ENCODE measurements at places on chromosomes 5 and 9. TPM values are rescaled to one million over a fixed set of nuclear protein-coding genes. Genes with fewer than 3 reads are reported as not detected.

GRCh38 chr5:131256507-131256823, 7.4 kb upstream of the CDC42SE2 start:
- no peak for DNase-seq

- DNase-seq: no peak
Observed at GRCh38 chr5:139747583-139748504, 47.8 kb upstream of the PSD2 start.

GRCh38 chr9:81858657-81859430, 69.4 kb upstream of the SPATA31D4 start:
- DNase-seq: no peak

DNA sequence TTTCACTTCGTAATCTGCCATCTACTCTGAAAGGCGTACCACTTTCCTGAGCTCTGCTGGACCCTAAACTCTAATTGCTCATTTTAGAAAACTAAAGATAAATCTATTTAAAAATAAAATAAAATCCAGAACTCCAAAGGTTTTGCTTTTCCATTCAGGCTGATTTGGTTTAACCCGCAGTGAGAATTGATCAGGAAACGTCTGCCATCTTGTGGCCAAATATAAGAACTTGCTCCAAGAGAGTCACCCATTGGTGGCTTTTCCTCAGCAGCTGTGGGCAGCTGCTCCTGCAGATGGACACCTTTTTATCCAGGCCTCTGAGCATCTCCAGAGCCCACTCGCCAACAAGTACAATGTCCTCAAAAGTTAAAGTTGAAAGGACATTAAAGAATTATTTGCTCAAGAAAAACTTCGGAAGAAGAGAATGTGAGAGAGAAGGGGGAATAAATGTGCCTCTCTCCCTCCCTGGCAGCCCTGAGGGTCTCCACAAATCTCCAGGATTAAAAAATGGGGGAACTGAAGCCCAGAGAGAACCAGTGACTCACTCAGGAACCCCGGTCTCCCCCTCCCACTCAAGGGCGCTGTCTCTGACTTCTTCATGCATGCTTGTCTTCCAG, 4.1 kb downstream of the SAXO1 start:
- peak; percentile 52 for DNase-seq

DNA sequence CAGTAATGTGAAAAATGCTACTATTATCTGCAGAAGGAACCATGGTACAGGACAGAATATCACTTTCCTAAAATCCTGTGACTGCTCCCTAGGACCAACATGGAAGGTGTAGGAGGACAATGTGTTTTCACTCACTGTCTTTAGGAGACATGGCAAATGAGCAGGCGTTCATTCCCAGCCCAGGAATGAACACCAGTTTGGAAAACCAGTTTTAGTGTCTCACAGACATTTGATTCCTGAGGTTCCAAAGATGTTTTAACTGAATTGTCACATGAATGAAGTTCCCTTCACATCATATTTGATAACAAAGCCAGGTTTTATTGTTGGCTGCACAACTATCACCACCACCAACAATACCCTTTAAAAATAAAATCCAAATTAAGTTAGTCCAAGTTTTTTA, 178.2 kb downstream of the ENC1 start:
- no peak for DNase-seq

GRCh38 chr9:129289883-129290282, 111.8 kb upstream of the IER5L start:
- DNase-seq: no peak

- DNase-seq: no peak
Observed at GRCh38 chr5:169013208-169013728, 287.7 kb downstream of the SLIT3 start.

DNA sequence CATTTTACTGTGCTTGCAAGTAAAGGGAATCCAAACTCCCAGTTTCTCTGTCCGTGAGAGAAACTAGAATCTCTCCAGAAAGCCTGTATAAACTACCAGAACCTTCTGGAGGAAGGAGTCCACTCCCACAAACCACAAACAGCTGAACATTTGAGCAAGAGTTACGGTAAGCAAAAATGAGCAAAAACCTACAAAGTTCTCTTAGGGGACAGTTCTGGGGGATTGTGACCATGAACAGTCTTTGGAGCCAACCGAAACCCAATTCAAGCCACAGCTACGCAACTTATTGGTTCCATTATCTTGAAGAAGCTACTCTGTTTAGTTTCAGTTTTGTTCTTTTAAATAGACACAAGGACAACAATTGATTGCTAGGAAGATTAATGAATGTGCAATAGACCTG, 330.6 kb downstream of the ASTN2 start:
- no peak for DNase-seq

DNA sequence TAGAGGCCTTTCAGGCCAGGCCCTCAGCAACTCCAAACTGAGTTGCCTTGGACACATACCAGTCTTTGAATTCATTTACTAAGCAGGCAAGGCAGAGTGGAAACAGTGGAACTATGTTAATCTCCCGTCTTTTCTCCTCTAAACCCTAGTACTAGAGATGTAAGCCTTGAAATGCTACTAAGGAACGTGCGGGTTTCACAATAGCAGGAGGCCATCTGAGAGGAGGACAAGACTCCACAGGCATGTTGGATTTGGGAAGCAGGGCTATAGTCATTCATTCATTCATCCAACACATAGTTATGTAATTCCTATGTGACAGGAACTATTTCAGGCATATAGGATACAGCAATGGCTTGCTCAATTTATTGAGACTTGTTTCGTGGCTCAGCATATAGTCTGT, 3.3 kb upstream of the OCLN start:
- no peak for DNase-seq

DNA sequence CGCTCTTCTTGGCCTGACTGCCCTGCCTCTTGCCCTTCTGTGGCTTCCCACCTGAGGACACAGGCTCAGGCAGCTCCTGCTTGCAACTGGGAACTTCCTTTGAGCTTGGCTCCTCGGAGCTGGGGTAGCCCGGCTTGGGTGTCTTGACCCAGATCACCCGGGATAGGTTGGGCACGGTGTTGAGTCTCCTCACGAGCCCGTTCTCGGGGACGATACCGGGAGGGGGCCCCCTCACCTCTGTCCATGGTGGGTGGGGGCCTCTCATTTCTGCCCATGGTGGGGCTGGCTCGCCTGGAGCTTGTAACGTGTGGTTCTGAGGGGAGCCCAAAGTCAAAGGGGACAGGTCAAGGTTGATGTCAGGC, 7.8 kb upstream of the DDX41 start:
- no peak for DNase-seq

TAF11L3 gene
- total RNA-seq: not detected

RAB3C gene
- total RNA-seq: not detected

TICAM2 gene
- total RNA-seq: 2.9 TPM

SHOC1 gene
- total RNA-seq: 1.1 TPM

SLC6A19 gene
- total RNA-seq: not detected

CDC14B gene
- 21.6 TPM for total RNA-seq
